ENCODE measurements at places on chromosomes 16 and 17. TPM values are rescaled to one million over a fixed set of nuclear protein-coding genes. Genes with fewer than 3 reads are reported as not detected.

DNA sequence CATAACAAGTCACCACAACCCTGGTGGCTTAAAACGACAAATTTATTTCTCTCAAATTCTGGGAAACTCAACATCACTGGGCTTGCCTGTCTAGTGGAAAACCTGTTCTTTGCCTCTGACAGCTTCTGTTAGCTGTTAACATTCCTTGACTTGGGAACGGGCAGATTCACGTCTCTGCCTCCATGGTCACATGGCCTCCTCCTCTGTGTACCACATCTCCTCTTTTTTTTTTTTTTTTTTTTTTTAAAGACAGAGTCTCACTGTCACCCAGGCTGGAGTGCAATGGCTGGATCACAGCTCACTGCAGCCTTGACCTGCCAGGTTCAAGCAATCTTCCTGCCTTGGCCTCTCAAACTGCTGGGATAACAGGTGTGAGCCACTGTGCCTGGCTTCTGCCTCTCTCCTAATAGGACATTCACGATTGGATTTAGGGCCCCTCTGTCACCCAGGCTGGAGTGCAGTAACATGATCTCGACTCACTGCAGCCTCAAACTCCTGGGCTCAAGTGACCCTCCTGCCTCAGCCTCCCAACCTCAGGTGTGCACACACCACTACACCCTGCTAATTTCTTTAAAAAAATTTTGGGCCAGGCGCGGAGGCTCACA is 11.7 kb upstream of the LLGL1 start:
- DNase-seq, result no peak

GRCh38 chr16:48158296-48158695 is 2.5 kb upstream of the ABCC12 start:
- no peak for DNase-seq

CRHR1 gene
- 0.41 TPM for total RNA-seq

DNA sequence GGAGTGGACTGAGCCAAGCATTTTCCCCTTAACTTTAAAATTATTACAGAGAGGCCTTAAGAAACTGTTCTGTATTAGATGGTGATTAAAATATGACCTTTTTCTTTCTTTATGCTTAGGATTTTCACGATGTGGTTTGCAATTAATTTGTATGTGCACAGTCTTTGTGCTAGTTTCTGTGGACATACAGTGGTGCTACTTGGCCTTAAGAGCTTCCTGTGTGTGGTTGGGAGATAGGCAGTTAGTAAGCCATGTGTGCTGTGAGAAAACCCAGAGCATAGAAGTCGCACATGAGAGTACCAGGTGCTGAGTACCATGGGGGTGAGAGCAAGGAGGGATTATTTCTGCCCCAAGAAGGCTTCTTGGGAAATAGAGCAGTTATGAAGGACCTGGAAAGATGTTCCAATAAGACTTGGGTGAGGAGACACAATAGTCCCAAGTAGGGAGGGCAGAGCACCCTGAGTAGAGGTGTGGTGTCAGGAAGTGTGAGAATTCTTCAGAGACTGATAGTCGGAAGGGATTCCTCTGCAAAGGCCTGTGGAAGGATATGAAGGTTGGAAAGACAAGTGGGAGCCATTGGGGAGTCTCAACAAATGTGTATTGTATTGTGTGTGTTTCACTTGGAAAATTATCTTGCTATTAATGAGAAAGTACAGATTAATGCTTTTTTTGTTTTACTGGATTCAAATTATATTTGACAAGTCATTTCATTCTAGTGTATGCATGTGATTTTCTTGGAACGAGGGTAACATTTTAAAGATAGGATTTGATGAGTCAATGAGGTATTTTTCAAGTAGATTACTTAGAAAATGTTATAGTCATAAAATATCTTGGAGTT is 239.9 kb downstream of the PRKCA start:
- no peak for DNase-seq

- no peak for DNase-seq
Observed at GRCh38 chr17:10050597-10051101, 145.6 kb upstream of the RCVRN start.

TBX6 gene
- total RNA-seq, result 1.2 TPM

GRCh38 chr17:73343739-73344454 is 32.1 kb upstream of the CDC42EP4 start:
- DNase-seq, result no peak

GRCh38 chr17:20122254-20122879 is 113.2 kb downstream of the SPECC1 start:
- no peak for DNase-seq

- DNase-seq, result no peak
Observed at GRCh38 chr17:83080858-83081683, 1.7 kb downstream of the METRNL start.

DNA sequence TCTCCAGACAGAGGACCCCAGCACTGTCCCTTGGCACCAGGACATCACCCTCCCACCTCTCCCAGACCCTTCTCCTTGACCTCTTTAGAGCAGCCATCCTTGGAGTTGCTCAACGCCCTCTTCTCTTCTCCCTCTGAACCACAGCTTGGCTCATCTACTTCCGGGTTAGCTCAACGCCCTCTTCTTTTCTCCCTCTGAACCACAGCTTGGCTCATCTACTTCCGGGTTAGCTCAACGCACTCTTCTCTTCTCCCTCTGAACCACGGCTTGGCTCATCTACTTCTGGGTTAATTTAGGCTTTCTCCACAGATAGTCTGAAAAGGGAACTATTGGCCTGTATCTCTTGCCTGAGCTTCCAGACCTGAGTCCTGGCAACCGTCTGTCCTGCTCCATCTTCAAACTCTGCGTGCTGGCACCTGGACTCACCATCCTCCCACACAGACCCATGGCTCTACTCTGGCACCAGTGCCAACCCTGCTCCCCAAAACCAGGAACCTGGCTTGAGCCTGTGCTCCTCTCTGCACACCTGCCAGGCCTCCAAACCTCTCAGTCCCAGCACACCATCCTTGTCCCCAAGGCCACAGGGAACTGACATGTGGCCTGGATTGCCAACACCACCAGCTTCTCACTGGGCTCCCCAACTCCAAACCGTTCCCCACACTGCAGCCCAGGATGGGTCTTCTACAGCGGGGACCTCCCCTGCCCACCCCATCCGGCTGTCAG is 25.3 kb upstream of the FAAP100 start:
- no peak for DNase-seq

CSNK2A2 gene
- 118 TPM for total RNA-seq

PTRH2 gene
- 33.7 TPM for total RNA-seq

GRCh38 chr17:43984521-43984920 is 19.9 kb upstream of the NAGS start:
- no peak for DNase-seq

FBXW10B gene
- 0.82 TPM for total RNA-seq

GRCh38 chr17:64783556-64784352 is 121.6 kb upstream of the SMURF2 start:
- no peak for DNase-seq

- DNase-seq, result no peak
Observed at GRCh38 chr17:76701471-76701967, 9.2 kb downstream of the MXRA7 start.

- DNase-seq, result no peak
Observed at GRCh38 chr16:66103211-66103610, 263.3 kb upstream of the CDH5 start.

TMEM92 gene
- total RNA-seq, result 3.0 TPM

- DNase-seq, result no peak
Observed at GRCh38 chr16:19378511-19378910, 39.2 kb upstream of the TMC5 start.

GRCh38 chr16:84330685-84331050 is 36.0 kb downstream of the WFDC1 start:
- DNase-seq, result no peak

GRCh38 chr17:64155751-64156544 is 26.0 kb upstream of the ERN1 start:
- no peak for DNase-seq

DNA sequence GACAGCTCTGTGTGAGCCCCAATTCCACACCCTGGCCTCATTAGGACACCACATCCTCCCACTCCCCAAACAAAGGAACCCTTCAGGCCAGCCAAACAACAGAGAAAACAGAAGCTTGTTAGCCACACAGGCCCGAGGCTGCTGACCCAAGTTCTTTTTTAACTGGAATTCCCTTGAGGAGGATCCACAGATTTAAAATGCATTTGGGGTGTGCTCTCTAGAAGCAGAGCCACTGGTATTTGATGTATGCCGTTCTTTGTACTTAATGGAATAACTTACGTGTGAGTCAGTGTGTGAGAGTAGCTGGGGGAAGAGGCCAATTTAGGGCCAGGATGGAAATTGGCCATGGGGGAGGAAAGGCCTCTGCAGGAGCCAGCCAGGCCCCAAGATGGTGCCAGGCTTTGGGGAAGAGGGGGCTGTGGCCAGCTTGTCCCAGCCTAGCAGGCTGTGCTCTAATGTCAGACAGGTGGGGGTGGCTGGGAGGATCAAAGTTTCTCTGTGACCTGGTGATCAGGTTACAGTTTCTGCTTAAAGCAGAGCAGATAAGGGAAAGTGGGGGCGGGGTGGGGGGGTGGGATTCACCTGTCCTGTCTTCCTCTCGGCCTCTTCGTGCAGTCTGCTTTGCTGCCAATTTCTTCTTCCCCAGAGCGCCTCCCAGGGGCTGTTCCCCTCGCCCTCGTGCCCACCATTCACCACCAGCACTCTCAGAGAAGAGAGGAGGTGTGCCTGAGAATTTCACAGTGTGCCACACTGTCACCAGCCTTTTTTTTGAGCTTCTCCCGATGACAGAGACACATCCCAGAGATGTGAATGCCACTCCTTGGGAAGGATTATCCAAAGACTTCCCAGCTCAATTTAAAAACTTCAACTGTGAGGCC is 50.8 kb downstream of the TOM1L2 start:
- peak; percentile 33 for DNase-seq

DNA sequence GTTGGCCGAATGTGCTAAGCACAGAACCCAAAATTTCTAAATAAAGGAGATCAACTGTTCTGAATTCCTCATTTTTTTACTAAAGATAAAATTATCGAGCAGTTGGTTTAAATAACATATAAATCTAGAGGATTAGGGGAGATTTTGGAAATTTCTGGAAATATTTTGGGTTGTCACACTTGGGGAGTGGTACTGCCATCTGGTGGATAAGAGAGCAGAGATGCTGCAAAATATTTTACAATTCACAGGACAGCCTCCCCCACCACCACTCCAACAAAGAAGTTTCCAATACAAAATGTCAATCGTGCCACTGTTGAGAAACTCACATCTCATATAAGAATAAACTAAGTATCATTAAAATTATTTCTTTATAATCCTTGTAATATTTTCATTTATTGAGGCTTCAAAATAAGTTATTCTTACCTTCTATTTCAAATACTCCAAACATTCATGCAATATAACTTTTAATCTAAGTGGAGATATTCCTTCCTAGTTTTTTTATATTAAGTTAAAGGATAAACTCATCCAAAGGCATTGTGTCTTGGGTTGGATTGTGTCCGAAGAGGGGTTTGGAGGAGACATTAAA is 17.0 kb upstream of the ABCA8 start:
- DNase-seq, result peak; percentile 14

DNA sequence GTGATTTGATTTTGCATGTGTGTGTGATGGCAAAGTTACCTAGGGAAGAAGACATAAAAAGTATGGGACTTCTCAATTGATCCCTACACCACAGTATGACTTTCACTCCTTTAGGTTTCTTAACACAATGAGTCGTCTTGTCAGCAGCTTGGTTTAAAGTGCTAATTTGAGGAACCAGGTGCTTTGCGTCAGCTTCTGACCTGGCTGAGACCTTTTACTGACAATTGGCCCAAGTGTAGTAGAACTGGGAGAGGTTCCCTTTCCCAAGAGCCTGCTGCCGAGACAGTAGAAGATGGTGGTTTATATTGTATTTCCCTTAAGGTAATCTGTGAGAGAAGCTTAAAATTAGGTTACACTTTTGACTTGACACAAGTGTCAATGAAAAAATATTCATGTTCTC is 54.9 kb downstream of the LDHD start:
- no peak for DNase-seq

GRCh38 chr16:88920618-88921590 is 54.4 kb upstream of the PABPN1L start:
- no peak for DNase-seq

- DNase-seq, result no peak
Observed at GRCh38 chr17:58783380-58783779, 27.7 kb downstream of the PPM1E start.

GRCh38 chr16:11162586-11163268 is 93.3 kb downstream of the SOCS1 start:
- no peak for DNase-seq

DNA sequence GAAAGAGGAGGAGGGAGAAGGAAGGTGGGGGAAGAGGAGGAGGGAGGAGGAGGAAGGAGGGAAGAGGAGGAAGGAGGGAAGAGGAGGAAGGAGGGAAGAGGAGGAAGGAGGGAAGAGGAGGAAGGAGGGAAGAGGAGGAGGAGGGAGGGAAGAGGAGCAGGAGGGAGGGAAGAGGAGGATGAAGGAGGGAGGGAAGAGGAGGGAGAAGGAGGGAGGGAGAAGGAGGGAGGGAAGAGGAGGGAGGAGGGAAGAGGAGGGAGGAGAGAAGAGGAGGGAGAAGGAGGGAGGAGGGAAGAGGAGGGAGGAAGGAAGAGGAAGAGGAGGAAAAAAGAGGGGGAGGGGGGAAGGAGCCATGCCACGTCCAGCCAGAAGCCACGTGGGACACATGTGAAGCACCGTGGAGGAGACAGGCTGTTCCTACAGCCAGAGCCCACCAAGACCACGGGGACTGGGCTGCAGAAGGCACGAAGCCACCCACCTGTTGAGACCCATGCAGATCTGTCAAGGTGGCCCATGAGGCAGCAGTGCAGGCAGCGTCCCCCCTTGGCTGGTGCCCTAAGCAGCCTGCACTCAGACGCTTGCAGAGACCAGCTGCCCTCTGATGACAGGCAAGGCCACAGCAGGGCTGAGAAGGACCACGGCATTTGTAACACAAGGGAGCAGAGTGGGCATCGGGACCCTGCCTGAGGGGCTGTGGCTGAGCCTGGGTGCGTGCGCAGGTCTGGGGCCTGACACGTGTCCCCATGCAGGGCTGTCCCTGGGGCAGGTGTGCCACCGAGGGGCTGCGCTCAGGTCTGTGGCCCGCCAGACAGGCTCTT is 10.3 kb downstream of the NDUFAF8 start:
- DNase-seq, result no peak

SNX20 gene
- total RNA-seq, result not detected

DNA sequence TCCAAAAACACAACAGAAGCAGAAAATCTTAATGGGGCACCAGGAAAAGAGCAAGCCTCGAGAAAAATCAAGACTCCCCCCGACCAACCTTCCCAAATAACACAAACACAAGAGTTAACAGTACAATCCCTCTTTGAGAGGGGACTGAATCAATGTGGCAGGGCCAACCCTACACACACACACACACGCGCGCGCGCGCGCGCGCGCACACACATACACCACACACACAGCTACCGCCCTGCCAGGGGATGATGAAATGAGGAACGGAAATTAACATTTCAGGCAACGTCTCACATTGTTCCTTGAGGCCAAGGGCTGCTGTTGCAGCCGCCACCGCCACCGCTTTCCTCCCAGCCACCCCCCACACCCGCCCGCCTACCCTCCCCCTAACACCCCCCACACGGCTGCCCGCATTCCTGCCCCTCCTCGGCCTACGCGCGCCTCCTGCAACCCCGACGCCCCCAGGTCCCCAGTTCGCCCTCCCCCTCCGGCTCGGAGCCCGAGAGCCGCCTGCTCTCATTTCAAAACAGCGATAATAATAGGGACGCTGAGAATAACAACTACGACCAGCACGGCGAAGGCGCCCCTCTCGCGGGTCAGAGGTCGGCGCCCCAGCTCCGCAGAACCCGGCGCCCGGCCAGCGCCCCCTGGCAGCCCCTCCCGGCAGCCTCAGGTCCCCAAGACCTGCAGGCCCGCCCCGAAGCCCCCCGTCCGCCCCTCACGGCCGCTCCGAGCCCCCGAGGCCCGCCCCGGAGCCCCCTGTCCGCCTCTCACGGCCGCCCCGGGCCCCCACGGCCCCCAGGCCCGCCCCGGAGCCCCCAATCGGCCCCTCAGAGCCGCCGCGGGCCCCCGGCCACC is 1.1 kb downstream of the ANKRD11 start:
- peak; percentile 57 for DNase-seq

- DNase-seq, result no peak
Observed at GRCh38 chr16:66399031-66399430, 28.1 kb upstream of the BEAN1 start.
